ENCODE measurements at places on chromosomes 12 and 14.

GRCh38 chr12:113302886-113303640 is 31.8 kb downstream of the SLC8B1 start:
- no peak for DNase-seq

DNA sequence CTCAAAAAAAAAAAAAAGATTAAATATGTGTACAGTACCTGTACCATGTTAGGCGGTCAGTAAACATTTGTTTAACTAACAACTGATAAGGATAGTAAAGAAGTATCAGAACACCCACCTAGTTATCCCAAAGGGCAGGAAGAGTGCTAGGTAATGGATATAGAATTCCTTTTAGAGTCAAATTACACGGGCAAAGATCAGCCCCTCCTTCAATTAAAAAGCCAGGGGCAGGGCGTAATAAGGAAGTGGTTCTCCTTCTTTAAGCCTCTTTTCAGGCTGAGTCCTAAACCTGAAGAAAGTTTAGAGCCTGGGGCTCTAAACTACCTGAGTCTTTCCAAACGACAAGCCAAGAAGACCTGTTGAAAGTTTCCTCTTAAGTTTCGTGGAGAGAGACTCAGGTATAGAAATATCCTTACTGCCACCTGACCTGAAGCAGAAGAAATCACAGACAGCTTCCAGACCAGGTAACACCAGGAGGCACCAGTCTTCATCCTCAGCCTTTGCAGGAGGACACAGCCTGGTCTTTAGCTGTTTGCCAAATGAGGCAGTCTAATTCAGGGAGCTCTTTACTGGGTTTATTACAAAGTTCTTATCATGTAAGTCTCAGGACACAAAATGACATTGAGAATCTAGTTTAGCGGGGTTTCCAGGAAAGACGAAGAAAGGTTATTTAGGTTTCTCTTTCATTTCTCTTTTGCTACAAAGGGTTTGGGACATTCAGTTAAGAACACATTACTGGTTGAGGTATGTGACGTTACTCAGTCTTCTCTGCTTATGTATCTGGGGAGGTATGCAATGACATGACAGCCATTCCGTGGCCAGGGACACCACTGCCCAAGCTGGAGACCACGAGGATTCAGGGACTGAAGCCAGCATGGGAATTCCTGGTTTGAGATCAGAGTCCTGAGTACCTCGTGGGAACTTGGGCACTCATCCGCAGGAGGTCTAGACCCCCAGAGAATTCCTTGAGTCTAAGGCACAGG is at the start of gene BCL2L14:
BCL2L14 (plus strand) TSS at position 266 of the 983 bp plus-strand sequence. CDS start 8,367 bp downstream, outside the sequence.
- DNase-seq = no peak

- no peak for DNase-seq
Observed at GRCh38 chr12:124764451-124764850, 99.2 kb downstream of the SCARB1 start.

GRCh38 chr14:31084385-31084784 is 58.2 kb upstream of the STRN3 start:
- DNase-seq = no peak

- DNase-seq = no peak
Observed at GRCh38 chr14:81031488-81031887, 76.1 kb downstream of the TSHR start.

- DNase-seq = no peak
Observed at GRCh38 chr14:97329701-97330100, 532.5 kb downstream of the VRK1 start.

DNA sequence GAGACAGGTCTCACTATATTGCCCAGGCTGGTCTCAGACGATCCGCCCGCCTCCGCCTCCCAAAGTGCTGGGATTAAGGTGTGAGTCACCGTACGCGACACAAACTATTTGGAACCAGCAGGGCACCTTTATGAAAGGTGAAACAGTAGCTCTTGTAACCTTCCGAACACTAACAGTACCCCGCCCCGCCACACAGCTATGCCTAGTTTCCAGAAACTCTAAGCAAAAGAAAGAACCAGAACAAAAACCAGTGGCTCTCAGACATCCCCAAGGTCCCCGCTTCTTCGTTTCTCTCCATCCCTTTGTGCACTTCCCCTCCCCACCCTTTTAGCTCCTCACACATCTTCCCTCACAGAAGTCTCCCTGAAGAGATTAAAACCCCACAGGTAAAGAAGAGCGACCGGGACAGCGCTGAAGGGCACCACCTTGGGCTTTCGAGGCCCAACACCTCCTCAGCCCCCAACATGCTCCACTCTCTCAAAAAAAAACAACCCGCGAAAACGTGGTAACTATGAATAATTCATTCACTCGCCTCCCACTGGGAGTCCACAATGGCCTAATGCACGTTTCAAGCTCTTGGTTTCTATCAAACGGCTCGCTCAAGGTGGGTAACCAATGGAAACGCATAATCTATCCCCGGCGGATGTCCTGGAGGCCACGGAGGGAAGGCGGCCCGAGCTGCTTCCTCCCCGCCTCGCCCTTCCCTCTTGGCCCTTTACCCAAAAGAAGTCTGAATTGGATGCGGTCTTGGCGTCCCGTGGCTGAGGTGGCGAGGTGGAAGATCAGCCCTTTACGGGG is 877 bp downstream of the BAG5 start:
- DNase-seq = no peak

- no peak for DNase-seq
Observed at GRCh38 chr14:103127356-103127755, 4.1 kb downstream of the TNFAIP2 start.

- no peak for DNase-seq
Observed at GRCh38 chr14:56753396-56753795, 56.9 kb downstream of the OTX2 start.

- DNase-seq = no peak
Observed at GRCh38 chr12:54359762-54360351, 4.4 kb downstream of the GPR84 start.

DNA sequence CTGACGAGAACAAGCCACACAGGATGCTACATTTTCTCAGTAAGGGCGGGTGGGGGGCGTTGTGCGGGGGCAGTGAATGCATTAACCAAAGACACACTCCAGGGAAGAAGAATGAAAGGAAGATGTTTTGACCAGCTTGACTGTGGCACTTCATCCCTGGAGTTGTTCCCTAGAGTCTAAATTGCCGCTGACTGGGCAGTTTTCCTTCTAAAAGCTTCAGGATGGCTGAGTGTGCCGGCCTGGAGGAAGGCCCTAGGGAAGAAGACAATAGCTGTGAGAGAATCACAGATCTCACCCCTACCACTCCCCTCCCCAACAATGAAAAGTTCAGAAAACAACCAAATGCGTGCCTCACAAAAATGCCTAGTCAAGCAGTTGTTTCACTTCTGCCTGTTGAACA is 67.2 kb downstream of the NKX2-1 start:
- no peak for DNase-seq

GRCh38 chr14:96002498-96002884 is 36.7 kb upstream of the C14orf132 start:
- DNase-seq = no peak

DNA sequence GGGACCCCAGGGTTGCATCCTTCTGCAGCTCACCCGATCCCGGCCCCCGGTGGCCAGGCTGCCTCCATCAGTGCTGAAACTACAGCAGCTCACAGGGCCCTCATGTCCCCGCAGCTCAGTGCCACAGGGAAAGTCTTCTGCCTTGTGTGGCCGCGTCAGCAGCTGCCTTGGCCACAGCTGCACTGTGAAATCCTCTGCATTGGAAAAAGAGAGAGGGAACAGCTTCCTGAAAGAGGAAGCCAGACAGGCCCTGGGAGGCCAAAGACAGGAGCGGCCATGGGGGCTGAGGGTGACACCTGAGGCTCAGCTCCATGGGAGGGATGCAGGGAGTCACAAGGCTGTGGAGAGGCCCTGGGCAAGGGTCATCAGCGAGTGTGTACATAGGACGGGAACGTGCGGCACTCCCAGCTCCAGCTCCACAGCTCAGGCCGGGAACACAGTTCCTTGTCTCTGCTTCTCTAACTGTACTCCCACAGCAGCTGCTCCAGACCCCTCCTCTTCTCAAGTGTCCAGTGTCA is 32.7 kb downstream of the PARP2 start:
- DNase-seq = no peak

- DNase-seq = no peak
Observed at GRCh38 chr14:44030831-44031383, 476.2 kb downstream of the FSCB start.

DNA sequence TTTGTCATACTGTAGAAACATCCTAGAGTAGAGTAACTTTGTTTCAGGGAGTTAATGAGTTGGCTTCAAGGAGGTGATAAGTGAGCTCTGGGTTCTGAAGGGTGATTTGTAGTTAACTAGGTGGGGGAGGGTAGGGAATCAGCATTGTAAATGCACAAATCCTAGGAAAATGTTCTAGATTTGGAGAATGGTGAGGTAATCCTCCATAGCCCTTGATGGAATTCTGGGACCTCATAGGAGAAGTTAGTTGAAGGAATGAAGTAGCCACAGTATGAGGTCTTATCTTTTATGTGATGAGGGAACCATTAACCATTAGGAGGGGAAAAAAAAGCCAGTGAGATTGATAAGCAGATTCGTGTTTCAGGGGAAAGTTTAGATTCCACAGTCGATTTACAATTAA is 8.0 kb downstream of the CNOT2 start:
- DNase-seq = no peak

DNA sequence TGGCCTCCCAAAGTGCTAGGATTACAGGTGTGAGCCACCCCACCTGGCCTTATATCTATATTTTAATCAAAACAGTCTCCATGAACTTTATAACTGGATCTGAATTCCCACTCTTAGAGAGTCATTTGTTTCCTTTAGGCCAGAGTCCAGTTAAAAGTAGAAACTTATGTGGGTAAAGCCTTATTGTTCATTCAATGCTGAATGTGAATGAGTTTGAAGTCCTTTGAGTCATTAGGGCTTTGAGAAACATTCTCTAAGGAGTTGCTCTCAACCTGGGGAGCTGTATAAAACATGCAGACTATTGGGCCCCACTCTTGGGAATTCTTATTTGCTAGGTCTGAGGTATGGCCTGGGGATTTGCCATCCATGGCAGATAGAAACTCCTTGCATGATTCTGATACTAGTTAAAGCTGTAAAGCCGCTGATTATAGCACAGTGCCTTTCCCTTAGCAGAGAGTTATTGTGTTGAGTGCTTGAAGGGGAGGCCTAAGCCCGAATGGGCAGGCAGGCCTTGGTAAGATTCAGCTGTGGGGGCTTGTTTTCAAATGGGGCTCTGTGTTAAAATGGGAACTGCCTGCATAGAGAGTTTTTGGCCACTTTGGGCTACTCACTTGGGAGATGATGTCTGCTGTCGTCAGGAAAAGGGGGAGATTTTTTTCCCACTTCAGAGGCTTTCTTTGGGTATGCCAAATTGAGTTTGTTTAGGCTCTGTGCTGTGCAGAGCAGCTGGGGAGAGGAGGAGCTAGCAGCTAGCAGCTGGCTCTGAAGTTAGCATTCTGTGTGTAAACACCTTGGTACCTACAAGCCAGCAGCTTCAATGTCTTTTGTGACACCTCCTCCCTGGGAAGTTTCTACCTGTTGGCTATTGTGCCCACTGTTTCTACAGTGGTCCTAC is 117.5 kb downstream of the DACT1 start:
- DNase-seq = no peak

- DNase-seq = no peak
Observed at GRCh38 chr12:32265951-32266350, 133.4 kb upstream of the FGD4 start.

GRCh38 chr12:91846466-91847055 is 299.1 kb downstream of the BTG1 start:
- no peak for DNase-seq

GRCh38 chr12:75438059-75438754 is 42.3 kb upstream of the GLIPR1 start:
- no peak for DNase-seq

- no peak for DNase-seq
Observed at GRCh38 chr14:51419685-51420084, 179.6 kb downstream of the TMX1 start.

GRCh38 chr12:26524862-26525465 is 308.0 kb downstream of the ITPR2 start:
- no peak for DNase-seq

GRCh38 chr14:52080158-52080800 is 11.4 kb upstream of the NID2 start:
- DNase-seq = no peak
